Activated CD4-positive, alpha-beta T cell treated with anti-CD3 and anti-CD28 coated beads for 48 hours (primary cell): ENCODE measurements at places on chromosomes 16 and 17.
A peak's percentile ranks its signal among the peaks of the same experiment; 100 is the strongest.

DNA sequence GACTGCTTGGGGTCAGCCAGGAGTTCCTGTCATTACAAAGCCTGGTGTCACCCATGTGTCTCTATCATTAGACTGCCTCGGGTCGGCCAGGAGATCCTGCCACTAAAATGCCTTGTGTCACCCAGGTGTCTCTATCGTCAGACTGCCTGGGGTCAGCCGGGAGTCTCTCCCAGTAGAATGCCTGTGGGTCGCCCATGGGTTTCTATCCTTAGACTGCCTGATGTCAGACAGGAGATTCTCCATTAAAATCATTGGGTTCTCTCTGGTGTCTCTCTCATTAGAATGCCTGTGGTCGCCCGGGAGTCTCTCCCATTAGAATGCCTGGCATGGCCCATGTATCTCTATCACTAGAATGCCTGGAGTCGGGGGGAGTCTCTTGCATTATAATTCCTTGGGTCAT, 2231.0 kb downstream of the TP53TG3F start:
- no peak for DNase-seq

GRCh38 chr17:60039847-60040442, 38.8 kb downstream of the HEATR6 start:
- DNase-seq: no peak

GRCh38 chr16:88286301-88286923, 96.3 kb upstream of the ZNF469 start:
- DNase-seq: no peak

DNA sequence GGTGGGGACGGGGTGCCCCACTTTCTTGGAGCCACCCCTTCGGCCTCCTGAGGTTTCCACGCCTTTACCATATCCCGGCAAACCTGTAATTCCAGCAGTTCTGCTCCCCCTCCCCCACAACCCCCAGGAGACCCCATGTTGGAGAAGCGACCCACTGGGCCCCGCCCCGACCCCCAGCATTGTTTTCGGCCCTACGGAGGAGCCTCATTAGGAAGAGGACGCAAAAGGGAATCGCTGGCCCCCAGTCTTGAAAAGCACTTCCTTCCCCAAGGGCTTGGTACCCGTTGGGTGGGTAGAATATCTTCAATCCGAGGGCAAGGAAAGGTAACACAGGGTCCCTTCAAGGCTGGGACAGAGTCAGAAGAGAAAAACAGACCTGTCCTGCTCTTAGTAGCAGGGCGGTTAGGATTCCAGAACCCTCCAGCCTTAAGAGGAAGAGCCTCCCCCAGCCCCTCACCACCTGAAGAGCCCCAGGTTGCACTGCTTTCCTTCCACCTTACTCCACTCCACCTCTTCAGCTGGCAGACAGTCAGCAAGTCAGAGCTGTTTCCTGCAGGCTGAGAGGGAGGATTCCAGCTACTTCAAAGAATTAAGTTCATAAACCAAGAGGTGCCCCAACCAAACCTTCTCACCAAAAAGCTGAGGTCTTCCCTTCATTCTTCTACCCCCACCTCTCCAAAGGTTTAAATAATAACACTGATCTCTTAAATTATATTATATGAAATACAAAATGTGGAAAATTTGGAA, 803 bp upstream of the TLCD2 start:
- no peak for DNase-seq

GRCh38 chr17:33435721-33436301, 142.7 kb upstream of the ASIC2 start:
- no peak for DNase-seq

DNA sequence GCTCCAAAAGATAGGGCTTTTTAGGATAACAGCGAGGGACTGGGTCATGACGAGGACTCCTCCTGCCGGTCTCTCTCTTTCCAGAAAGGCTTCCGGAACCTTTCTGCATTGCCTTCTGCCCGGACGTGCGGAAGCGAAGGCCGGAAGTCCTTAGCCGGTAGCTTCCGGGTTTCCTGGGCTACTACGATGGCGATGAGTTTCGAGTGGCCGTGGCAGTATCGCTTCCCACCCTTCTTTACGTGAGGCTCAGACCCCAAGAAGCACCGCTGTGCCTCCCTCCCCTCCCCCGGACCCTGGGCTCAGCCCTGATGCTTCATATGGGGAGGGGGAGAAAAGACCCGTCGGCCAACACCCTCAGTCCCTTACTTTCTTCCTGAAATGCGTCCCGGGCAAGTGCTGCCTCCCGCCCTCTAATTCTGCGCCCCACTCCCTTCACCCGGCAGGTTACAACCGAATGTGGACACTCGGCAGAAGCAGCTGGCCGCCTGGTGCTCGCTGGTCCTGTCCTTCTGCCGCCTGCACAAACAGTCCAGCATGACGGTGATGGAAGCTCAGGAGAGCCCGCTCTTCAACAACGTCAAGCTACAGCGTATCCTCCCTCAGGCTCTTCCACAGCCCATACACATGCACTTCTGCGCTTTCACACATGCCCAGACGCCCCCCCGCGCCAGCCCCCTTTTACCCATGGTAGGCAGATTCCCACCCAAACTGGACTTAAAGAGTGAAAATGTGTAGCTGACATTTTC, at the start of gene VPS25:
Gene VPS25, plus strand, starts transcription at position 160 of the 746 bp plus-strand sequence. Its CDS starts 27 bp downstream, at position 187.
- DNase-seq: peak; percentile 81

DNA sequence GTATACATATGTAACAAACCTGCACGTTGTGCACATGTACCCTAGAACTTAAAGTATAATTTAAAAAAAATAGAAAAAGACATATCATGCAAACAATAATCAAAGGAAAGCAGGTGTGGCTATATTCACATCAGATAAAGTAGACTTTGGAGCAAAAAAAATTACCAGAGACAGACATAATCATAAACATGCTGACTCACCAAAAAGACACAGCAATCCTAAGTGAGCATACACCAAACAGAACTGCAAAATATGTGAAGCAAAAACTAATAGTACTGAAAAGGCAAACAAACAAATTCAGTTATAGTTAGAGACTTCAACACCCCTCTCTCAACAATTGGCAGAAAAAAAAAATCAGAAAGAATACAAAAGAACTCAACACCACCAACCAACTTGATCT, 29.9 kb downstream of the SHCBP1 start:
- DNase-seq: no peak

DNA sequence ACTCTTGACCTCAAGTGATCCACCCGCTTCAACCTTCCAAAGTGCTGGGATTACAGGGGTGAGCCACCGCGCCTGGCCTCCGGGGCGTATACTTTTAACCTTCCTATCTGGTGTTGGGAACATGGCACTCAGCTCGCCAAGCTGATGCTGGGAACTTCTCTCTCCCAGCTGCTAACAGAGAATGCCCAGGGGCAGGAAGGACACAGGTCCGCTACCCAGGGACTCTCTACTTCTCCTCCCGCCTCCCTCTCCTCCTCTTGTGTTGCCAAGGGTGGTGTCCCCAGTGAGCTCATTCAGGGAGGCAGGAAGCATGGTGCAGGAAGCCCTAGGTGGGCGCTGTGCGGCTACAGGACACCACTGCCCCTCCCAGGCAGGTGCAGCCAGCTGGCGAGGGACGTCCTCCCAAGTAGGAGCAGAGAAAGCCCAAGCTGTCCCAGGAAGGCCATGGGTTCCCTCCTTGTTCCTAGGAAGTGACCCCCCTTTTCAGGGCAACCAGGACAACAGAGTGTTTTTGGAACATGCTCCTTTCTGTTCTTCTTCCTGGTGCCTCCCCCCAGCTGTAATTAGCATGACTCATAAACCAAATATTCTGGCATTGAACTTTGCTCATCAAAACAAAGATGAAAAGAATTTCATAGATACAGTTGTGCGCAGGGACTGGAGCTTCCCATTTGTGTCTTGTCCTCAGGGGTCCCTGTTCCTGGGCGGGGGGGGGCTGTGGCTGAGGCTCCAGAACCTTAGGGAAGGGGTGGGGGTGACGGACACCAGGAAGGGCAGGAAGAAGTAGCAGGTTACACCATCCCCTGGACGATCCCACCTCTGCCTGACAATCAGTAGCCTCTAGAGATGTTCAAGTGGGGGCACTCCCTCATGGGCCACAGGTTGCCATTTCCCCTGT, 2.7 kb downstream of the C1QTNF1 start:
- no peak for DNase-seq

GRCh38 chr16:13018026-13018425, 116.6 kb downstream of the SHISA9 start:
- no peak for DNase-seq

- no peak for DNase-seq
These were observed 106.6 kb downstream of the AMFR start for GRCh38 chr16:56318827-56319140.

- DNase-seq: no peak
These were observed 12.0 kb upstream of the TMEM97 start for GRCh38 chr17:28306954-28307401.

- DNase-seq: no peak
These were observed 61.0 kb downstream of the TNRC6C start for GRCh38 chr17:78019367-78019975.

DNA sequence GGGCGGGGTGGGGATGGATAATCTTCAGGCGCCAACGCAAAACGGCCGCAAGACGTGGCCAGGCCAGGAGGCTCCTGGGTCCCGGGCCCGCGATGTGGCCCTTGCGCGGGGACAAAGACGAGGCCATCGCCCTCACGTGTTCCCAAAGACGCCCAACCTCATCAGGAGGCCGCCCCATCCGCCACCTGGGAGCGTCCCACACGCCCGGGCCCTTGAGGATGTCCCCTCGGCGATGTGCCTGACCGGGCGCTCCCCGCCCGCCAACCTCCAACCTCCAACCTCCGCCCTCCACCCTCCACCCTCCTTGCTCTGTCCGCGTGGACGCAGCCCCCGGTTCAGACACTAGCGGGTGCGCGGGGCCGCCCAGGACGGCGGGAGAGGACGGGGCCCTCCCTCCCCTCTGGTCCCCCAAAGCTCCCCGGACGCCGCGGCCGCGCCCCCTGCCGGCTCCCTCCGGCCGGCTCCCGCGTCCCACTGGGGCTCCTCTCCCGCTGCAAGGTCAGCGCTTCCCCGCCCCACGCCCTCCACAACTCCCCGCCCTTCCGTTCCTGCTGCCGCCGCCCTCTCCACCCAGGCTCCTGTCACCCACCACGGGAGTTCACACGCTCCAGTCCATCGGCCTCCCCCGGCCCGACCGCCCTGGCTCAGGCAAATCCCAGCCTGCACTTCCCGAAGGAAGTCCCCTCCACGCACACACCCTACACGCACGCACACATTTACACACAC, 250.8 kb upstream of the RPL38 start:
- DNase-seq: peak; percentile 46

- no peak for DNase-seq
These were observed 399.4 kb upstream of the C16orf82 start for GRCh38 chr16:26667307-26667706.

DNA sequence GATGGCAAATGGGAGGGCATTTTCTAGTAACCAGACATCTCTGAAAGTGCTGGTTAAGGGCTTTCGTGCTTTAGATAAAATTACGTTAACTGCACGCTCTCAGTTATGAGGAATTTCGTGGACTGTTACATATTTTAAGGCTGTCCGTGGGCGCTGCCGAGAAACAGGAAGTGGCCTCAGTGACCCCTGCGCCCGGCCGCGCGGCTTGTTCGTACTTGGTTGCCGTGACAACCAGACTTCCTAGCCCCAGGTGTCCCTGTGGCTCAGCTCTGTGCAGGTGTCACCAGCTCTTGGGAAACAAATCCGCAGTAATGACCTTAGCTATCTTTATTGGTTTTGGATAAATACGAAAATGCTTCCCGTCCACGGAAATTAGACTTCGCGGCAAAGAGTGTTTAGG, 52.7 kb downstream of the LMF1 start:
- DNase-seq: no peak
